BJ (cell line): ENCODE measurements at places on chromosomes 1 and 21.
A peak's percentile ranks its signal among the peaks of the same experiment; 100 is the strongest.

- no peak for DNase-seq
Measured at GRCh38 chr1:10479296-10479695, 4.5 kb downstream of the PEX14 start.

DNA sequence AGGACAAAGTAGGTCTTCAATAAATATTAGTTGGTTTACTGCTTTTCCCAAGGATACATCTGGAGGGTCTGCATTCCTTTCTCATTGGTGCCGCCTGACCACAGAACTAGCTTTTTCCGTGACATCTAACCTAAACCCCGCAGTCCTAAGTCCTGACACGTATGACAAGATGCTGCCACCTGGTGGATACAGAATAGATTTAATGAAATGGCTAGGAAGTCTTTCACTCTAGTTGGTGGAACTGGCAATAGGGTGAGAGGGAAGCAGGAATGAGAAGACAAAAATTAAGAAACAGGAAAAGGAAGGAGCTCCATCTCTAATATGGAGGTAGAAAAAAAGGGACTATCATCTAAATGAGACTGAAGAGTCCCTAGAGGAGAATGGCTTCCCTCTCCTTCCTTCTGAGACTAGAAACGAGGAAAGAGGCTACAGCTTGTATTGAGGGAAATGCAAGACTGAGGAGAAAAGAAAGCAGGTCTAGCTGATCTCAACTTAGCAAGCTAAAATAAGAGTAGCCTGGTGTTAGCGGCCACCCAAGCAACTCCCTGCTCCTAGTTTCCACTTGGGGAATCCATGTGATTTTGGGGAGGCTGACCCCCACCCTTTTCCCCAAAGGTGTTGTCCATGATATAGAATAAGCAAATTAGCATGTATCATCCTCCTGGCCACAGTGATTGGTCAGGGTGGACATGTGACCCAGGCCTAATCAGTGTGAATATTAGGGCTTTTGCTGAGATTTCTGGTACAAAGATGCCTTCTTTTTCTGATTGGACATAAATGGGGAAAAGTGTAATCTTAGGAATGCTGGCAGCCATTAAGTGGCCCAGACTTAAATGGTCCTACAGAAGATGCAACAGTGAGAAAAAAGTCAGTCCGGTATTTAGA is 5.9 kb downstream of the RFX5 start:
- DNase-seq: no peak

- no peak for DNase-seq
Measured at GRCh38 chr1:31041529-31041928, 24.0 kb downstream of the PUM1 start.

DNA sequence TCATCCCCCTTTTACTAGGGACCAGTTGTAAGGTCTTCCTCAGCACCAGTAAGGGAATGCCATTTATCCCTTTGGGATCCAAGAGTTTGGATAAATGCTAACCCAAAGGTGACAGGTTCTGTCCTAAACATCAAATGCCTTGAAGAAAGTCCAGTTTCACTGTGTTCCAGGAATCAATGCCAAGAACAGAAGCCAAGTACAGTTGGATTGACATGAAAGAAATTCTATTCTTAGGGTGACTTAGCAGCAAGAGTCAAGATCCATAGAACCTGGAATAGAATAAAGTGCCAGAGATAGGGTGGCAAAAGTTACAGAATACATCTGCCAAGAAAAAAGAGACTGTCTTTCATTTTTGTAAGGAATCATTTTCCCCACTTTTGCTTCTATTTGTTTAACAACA is 94.9 kb upstream of the ADAMTS5 start:
- DNase-seq: no peak

DNA sequence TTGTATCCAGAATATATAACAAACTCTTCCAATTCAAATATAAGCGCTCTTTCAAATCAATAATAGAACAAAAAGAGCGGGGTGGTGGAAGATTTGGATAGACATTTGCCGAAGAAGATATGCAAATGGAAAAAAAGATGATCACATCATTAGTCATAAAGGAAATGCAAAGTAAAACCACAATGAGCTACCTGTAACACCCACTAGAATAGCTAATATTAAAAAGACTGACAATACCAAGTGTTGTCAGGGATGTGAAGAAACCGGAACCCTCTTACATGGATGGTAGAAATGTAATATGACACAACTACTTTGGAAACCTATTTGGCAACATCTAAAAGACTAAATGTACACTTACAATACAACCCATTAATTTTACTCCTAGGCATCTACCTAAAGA is 5.7 kb upstream of the TRAF5 start:
- DNase-seq: no peak

DNA sequence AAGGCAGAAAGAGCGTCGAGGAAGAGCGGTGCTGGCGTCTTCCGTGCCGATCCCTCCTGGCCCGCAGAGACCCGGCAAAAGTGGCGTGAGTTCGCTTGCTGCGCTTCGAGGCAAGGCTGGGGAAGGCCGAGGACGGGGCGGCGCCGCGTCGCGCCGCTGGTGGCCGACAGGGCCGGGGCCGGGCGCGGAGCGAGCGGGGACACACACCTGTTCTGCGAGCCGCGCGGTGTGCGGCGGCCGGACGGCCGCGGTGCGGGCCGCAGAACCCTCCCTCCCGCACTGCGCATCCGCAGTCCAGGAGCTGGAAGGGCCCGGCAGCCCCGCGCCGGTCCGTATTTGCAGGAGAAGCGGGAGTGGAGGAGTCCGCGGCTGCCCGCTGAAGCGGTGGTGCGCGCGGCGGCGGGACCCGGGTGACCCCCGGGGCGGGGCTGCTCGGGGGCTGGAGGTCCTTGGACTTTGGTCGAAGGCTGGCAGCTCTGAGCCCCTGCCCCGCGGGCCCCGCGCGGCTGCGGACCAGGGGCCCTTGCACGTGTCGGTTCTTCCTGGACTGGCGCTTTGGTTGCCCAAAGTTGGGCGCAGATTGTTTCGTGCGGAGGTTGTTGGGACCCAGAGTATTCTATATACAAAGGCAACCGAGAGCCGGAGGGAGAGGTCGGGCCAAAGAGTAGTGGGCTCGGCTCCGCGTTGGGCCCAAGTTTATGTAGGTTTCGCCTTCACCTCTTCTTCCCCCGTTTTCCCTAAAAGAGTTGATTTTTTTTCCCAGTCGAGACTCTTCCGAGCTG is 2.6 kb downstream of the RNF220 start:
- DNase-seq: no peak

GRCh38 chr1:31640179-31640578 is 4.5 kb downstream of the PEF1 start:
- no peak for DNase-seq

DNA sequence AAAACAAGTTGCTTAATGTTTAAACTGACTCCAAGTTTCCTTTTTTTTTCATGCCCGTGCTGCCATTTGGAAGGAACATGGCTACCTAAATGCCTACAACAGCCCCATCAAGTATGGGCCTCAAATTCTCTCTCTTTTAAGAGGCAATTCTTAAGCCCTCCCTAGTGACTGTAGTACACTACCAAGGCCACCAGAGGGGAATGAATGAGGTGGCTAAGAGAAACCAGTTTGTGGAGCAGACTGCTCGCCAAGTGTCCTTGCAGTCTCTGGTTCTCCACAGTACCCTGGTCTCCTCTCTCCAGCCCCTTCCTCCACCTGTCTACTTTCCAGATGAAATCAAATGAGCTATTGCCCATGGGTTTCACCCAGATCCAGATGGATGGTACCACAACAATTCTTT is 1809.6 kb downstream of the BRINP3 start:
- no peak for DNase-seq

DNA sequence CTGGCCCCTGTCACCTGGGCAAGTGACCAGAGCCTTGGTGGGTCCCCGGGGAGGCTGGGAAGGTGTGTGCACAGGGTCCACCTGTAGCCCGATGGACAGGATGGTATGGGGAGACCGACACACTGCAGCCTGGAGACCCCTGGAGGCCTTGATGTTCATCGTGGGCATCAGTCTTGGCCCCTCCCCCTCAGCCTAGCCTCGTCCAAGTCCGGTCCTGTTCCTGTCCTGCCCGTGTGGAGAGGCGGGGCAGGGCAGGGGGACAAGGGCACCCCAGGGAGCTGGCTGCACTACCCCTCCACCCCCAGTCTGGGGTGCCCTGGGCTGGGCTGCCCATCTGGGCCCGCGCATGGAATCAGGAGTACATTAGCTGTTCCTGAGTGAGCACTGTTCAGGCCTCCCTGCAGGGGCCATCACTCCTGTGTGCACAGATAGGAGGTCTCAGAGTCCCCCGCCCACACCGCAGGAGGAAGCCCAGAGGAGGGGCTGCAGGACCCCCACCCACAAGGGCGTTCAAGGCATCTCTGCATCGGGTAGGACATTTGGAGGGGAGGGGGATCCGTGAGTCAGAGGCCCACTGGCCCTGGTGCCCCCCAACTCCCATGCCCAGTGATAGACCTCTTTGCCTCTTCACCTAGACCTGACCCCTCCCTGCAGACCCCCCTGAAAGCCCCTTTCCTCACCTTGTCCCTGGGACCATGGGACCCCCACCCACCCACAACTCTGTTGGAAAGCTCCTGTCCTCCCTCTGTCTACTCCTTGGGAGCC is 63.2 kb downstream of the WNT9A start:
- no peak for DNase-seq

GRCh38 chr1:67211589-67212563 is 45.6 kb downstream of the IL23R start:
- DNase-seq: no peak

DNA sequence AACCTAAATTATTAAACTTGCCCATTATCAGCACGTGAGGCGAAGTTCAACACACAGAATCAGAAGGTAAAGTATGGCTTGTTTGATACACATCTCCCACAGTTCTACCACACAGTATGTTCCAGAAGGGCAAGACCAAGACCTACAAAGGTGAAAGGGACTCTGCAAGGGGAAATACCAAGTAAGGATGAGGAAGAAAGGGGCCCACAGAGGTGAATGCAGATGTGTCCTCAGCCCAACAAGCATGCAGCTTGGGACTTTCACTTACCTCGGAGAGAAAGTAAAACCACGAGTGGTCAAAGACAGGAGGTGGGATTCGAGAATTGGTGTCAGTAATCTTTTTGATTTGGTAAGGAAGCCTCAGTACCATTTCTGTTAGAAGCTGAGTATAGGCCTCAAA is 85.8 kb downstream of the UBR4 start:
- no peak for DNase-seq

DNA sequence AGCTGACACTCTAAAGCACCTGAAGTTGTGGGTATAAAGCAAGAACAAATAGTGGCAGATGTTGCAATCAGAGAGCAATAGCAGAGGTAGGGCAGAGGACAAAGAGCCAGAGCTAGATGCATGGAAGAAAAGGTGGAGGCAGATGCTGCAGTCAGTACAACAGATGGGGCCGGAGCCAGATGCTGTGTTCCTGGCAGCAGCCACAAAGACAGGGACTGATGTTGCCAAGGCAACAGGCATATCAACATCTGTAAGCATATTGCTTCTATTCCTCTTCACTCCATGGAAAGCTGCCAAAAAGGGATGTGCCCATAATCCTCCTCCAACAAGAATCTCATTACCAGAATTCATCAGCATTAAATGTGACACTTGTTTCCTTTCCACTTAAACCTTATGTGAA is 108.0 kb downstream of the TNNI3K start:
- no peak for DNase-seq

- no peak for DNase-seq
Measured at GRCh38 chr1:152225678-152226077, 1.7 kb upstream of the HRNR start.

- no peak for DNase-seq
Measured at GRCh38 chr1:79460773-79461436, 454.4 kb upstream of the ADGRL4 start.

DNA sequence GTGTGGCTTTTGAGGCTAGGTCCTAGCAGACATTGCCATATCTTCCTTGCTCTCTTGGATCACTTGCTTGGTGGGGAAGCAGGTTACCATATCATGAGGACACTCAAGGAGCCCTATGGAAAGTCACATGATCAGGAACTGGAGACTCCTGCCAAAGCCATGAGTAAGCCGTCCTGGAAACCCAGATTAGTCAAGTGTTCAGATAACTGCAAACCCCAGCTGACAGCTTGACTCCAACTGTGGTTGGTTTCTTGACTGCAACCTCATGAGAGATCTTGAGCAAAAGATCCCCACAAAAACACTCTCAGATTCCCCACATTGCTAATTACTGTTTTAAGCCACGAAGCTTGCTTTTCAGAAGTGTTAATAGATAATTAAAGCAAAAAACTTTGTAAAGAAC is 58.6 kb downstream of the CACNA1E start:
- no peak for DNase-seq

DNA sequence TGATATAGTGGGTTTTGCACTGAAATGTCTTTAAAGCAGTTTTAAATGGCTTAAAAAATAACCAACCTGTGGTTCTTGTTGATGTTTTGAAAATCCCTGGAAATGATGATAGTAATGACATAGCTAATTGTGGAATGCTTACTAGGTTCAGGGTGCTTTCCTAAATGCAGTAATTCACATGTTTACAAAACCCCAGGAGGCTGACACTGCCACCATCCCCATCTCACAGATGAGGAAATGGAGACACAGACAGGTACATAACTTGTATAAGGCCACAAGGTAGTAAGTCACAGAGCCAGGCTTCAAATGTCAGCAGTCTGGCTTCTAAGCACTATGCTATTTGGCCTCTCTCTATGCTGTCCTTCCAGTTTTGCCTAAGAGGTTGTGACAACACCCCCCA is 40.6 kb downstream of the C8B start:
- no peak for DNase-seq

- no peak for DNase-seq
Measured at GRCh38 chr1:14599800-14600199, 1.3 kb downstream of the KAZN start.

GRCh38 chr1:6743189-6744101 is 41.8 kb upstream of the CAMTA1 start:
- peak; percentile 60 for DNase-seq

DNA sequence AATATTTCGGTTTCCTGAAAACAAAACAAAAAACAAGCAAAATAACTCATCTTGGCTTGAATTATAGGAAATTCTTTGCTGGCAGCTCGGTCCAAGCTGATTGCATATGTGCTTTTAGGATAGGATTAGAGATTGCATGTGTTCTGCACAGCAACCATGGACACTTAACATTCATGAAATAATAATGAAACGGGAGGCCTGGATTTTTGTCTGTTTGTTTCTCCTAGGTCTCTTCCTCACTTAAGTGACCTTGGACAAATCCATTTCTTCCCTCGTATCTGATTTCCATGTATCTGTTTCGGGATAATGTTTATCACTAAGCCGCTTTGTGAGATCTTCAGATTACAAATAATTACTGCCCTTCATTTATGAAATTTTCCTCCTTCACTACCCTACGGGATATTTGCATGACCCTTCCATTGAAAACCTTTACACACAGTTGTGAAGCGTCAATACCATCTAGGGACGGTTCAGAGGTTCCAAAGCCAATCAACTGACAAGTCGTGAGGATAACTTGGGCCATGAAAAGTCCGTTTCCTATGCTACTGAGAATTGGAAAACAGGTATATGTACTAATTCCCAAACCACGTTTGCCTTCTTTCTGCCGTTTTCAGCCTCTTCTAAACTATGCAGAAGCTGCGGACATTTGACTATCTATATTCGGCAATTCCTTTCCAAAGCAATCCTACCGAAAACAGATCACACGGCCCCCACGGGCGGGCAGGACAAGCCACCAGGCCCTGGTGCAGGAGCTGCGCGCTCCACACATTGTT is 1.3 kb upstream of the H3-3A start:
- no peak for DNase-seq
